NCI-H2081 treated with DMSO at 0.1 percent for 48 hours (cell line): ENCODE measurements at places on chromosomes 4 and X.
A peak's percentile ranks its signal among the peaks of the same experiment; 100 is the strongest.

GRCh38 chr4:14196131-14196530 is 568.6 kb upstream of the BOD1L1 start:
- no peak for DNase-seq

- no peak for DNase-seq
These were observed 132.2 kb upstream of the FAM47B start for GRCh38 chrX:34810364-34810763.

DNA sequence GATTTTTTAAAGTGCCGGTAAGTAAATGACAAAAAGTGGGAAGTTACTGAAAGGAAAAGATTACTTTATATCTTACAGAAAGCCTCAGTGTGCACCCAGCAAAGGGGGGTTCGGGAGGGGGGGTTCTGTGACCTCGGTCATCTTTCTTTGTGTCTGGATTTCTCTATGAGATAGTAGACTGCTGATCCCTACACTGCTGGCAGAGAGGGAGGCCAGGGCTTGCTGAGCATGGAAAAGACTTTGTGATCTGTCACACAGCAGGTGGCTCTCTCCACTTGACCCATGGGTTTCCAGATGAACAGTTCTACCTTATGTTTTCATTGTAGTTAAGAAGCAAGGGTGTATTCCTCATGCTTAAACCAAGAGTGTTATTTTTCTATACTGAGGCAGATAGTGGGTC is 475.6 kb downstream of the PCDH10 start:
- DNase-seq = no peak

DNA sequence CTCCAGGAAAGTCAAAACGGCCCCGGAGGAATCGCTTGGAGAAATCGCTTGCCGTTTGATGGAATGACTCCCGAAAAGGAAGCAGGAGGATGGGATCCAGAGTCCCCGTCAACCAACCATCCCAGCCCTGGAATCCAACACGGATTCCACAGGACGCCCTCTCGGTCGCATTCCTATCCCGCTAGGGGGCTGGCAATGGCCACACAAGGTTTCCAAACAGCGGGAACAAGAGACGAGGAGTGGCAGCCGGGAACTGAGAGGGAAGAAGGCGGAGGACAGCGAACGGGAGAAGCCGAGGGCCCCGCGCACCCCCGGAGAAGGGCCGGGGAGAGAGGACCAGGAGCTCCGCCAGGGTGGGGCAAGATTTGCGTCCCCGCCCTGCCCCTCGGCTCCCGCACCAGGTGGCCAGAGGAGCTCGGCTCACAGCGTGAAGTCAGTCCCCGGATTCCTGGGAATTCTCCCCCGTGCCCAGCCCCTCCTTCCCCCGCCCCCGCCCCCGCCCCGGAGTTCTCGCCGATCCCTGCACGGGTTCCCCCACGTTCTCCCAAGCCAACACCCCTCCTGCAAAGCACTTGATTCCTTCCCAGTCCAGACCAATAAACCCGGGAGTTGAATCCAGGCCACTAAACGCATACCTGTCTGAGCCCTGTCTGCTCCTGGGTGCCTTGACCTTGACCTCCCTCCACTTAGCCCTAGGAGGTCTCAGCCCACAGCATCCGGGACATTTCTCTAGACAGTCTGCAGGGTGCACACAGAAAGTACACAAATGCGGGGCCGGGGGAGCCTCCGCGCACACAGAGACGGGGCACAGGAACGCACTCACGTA is 1.4 kb downstream of the PDZD4 start:
- no peak for DNase-seq

DNA sequence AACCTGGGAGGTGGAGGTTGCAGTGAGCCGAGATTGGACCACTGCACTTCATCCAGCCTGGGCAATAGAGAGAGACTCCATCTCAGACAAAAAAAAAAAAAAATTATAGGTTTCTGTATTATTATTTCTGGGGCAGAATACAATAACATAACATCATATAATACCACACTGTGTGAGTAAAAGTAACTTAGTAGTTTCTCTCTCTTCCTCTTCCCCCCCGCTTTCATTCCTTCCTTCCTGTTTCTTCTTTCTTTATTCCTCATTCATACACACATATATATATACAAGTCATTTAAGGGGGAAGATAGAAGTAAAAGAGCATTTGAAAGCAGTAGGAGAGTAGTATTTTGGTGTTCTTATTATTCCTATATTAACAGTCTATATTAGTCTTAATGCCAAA is 55.9 kb upstream of the FHDC1 start:
- DNase-seq = no peak

DNA sequence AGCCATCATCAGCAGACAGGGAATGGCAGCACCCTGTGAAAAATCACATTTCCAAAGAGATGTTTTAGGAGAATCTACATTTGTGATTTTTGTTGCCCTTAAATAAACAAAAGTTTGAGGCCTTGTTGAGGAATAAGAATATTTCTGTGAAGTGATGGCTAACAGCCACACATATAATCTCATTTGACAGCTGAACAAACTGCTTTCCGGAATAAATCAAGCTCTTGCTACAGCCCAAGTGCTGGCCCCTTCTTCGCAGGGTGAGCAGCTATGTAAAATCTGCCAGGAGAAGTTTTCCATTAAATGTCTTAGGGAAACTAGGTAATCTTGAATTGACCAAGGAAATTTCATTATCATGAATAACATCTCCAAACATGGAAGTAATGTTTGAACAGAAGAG is 106.4 kb upstream of the GPM6B start:
- no peak for DNase-seq

- no peak for DNase-seq
These were observed 67.0 kb downstream of the TRMT44 start for GRCh38 chr4:8507624-8508023.

DNA sequence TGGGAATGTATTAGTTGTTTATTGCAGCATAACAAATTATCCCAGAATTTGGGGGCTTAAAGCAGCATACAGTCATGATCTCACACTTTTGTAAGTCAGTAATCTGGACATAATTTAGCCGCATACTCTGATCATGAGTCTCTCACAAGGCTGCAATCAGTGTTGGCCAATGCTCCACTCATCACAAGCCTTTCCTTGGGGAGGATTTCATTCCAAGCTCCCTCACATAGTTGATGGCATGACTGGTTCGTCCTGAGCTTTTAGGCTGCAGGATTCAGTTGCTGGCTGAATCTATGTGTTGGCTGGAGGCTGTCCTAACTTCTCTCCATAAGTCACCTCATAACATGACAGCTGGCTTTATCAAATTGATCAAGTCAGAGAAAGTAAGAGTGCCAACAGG is 1568.6 kb upstream of the PCDH7 start:
- DNase-seq = no peak

GRCh38 chr4:1809754-1810502 is 16.8 kb downstream of the FGFR3 start:
- no peak for DNase-seq

DNA sequence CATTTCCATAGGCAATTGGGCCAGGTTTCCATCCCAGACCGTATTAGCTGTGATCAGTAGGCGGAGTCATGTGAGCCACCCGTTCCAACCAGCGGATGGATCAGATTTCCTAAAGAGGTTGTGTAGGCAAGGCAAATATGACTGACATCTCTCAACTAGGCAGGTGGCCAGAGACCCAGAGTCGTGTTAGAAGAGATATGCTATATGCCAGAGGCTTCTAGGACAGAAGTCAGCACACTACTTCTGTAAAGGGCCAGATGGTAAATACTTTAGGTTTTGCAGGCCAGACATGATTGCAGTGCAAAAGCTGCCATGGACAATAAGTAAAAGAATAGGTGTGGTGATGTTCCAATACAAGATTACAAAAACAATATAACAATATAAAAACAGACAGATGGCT is 788.4 kb downstream of the RPA4 start:
- peak; percentile 75 for DNase-seq

GRCh38 chr4:5220028-5220427 is 168.7 kb downstream of the STK32B start:
- DNase-seq = no peak

GRCh38 chr4:105490523-105490922 is 16.7 kb upstream of the PPA2 start:
- DNase-seq = no peak

DNA sequence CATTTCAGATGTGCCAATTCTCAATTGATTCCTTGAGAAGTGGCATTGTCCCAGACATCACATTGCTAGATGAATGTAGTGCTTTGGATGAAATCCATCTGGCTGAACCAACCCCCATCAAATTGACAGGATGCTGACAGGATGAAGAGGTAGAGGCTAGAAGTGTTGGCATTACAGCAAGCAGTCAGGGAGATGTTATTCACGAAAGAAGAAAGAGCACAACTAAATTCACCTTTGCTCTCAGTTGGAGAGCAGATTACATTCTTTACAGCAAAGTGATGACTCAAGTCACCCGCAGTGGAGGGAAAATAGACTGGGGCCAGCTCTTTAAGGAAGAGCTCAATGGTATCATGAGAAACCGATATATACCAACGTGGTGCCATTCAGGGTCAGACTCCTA is 259.6 kb downstream of the C4orf33 start:
- no peak for DNase-seq

- no peak for DNase-seq
These were observed 2.9 kb downstream of the PDGFRA start for GRCh38 chr4:54231768-54232688.

- DNase-seq = no peak
These were observed 170.4 kb upstream of the VEGFC start for GRCh38 chr4:176963121-176963520.

GRCh38 chr4:186272699-186273391 is 6.9 kb downstream of the F11 start:
- DNase-seq = no peak

DNA sequence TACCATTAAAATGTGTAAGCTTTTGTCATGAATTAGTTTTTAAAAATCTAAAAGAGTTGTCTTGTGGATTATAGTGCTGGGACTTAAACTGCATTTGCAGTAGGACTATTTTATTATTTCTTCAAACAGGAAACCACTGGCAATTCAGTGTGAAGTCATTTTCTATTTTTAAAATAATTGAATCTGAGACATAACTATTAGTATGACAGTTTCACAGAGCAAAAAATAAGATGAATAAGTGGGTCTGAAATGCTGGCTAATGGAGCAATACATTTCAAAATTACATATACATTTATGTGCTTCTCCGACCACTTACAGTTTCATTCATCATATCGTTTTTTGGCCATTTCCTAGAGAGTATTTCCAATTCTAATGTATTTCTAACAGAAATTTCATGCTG is 75.3 kb upstream of the RAPGEF2 start:
- no peak for DNase-seq

- DNase-seq = no peak
These were observed 33.0 kb upstream of the CXCL8 start for GRCh38 chr4:73707269-73707875.

GRCh38 chr4:40466789-40467188 is 131.7 kb downstream of the CHRNA9 start:
- no peak for DNase-seq

GRCh38 chr4:87228262-87228860 is 7.9 kb upstream of the KLHL8 start:
- DNase-seq = no peak

GRCh38 chr4:38563707-38564495 is 100.1 kb upstream of the KLF3 start:
- DNase-seq = no peak

DNA sequence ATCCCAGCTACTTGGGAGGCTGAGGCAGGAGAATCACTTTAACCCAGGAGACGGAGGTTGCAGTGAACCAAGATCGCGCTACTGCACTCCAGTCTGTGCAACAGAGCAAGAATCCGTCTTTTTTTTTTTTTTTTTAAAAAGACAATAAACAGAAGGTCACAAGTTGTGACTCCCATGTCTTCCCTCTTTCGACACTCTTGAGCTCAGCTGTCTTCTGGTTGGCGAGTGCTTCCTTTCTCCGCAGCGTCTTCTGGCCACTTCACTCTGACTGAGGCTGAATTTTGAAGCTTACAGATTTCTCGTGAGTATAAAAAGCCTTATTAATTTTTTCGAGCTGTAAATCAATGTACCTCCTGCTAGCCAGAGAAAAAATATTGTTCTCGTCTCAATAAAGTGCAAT is 124.9 kb downstream of the STOX2 start:
- DNase-seq = no peak

GRCh38 chr4:127631420-127631819 is 1.3 kb upstream of the INTU start:
- no peak for DNase-seq

GRCh38 chr4:3791910-3792542 is 25.8 kb downstream of the ADRA2C start:
- no peak for DNase-seq

GRCh38 chr4:15233626-15234025 is 194.2 kb upstream of the C1QTNF7 start:
- no peak for DNase-seq

GRCh38 chr4:14083150-14083549 is 455.6 kb upstream of the BOD1L1 start:
- DNase-seq = no peak

DNA sequence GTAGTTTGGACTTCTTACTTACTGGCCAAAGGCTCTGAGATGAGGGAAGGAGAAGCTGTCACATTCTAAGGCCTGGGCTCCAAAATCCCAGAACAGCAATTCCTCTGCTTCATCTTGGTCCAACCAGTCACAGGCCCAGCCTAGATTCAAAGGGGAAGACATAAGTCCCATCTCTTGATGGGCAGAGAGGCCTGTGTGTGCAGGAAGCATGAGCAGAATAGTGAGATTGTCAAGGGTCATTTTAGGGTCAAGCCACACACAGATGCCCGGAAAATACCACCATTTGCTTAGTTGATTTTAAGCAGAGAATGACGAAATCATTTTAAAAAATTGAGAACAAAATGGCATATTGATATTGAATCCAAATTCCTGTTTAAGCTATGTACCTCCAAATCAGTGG is 580.9 kb upstream of the ZFP42 start:
- DNase-seq = no peak

DNA sequence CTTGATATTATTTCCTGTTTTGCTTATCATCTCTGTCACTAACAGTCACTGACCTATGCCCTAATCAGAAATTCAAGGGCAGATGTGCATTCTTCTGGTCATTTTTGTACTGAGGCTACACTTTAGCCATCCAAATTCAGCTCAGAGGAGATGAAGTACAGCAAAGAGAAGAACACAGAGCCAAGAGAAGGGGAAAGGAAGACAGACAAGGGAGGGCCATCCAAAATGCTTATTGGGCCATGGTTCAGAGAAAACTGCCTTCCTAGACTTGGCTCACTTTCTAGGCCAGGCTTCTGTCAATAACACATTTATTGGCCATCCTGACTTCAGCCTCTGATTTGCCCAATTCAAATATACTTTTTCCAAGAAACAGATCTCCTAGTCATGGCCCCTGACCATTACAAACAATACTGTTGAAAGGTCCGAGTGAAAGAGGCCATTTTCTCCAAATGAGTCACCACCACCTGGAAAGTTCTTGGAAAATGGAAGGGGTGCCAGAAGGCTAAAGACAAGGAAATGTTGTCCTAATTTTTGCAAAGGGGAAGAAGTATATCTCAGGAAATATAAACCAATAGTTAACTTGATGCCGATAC is 56.4 kb downstream of the DCX start:
- DNase-seq = no peak

GRCh38 chr4:121189326-121190215 is 25.4 kb upstream of the TNIP3 start:
- DNase-seq = no peak
